NB4 (cell line): ENCODE measurements at places on chromosomes 4 and X.
A peak's percentile ranks its signal among the peaks of the same experiment; 100 is the strongest.

GRCh38 chr4:38805530-38806145 lies 1.0 kb upstream of the TLR1 start:
- peak; percentile 95 for DNase-seq

GRCh38 chrX:136497556-136498052 lies at the start of gene HTATSF1:
TSS of gene HTATSF1 (plus strand) at chrX:136497592. CDS start at chrX:136497685, 93 bp downstream.
- no peak for DNase-seq

- DNase-seq, result no peak
Observed at GRCh38 chr4:1402021-1402515, 4.2 kb downstream of the NKX1-1 start.

GRCh38 chr4:148124512-148124911 lies 317.7 kb downstream of the NR3C2 start:
- no peak for DNase-seq

DNA sequence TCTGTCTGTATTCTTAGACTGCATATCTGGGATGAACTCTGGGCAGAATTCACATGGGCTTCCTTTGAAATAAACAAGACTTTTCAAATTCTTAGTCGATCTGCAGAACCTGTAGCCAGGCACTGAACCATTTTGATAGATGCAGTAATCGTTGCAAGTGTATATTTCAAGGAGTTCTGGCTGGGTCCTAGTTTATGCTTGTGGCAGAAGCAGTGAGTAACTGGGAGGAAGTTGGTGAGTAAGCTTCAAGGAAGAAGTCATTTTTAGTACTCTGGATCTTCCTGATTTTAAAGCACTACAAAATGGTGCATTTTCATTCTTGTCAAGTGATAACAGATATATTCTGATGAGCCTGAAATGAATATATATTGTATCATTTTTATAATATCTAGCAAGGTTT lies 9.5 kb downstream of the HPRT1 start:
- peak; percentile 54 for DNase-seq

DNA sequence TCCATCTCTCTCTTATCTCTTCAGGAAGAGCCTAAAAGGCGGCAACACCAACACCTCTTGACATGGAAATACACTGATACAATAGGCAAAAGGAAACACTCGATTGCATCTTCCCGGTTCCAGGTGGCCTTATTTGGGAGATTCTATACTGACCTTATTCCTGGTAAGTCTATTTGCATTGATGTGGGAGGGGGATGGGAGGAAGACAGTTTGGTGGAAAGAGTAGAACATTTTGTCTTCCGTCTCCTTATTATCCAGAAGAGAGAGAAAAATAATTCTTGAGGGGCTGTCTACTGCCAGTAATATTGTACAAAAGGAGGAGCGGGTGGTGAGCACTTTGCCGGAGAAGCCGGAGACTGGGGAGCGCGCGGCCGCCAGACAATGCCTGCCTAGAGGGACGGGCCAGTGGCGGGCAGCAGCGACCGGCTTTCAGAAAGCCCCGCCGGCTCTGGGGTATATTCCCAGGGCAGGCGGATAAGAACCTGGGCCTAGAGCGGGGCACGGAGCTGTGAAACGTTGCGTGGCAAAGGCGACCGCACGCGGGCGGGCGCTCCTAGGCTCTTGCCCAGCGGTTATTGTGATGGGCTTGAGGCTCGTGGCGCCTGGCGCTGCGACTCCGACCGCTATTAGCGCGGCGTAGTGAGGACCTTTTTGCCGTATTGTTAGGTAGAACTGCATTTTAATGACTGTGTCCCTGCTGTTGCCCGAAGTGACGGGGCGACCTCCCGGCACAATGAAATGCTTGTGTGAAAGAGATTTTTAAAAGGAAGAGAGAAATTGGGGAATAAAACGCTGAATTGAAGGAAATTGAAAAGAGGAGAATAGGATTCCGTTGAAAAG lies 518 bp downstream of the PRDM8 start:
- no peak for DNase-seq

DNA sequence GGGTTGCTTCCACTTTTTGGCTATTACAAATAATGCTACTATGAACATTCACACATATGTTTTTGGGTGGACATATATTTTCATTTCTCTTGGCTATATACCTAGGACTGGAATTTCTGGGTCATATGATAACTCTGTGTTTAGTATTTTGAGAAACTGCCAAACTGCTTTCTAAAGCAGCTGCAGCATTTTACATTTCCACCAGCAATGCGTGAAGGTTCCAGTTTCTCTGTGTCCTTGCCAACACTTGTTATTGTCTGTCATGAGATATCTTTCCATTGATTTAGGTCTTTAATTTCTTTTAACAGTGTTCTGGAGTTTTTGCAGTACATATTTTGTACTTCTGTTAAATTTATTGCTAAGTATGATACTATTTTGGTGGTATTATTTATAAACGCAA lies 48.3 kb downstream of the CLCN5 start:
- no peak for DNase-seq

DNA sequence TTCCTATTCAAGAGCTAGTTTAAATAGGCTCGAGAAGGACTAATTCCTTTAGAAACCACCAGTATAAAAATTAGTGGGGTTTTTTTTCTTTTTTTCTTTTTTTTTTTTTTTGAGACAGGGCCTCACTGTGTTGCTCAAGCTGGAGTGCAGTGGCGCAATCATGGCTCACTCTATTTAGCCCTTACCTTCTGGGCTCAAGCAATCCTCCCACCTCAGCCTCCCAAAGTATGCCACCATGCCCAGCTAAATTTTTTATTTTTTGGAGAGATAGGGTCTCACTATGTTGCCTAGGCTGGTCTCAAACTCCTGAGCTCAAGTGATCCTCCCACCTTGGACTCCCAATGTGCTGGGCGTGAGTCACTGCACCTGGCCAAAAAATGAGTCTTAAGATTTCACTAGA lies 52.8 kb downstream of the APOO start:
- DNase-seq, result peak; percentile 78

GRCh38 chrX:153857348-153857903 lies 27.1 kb upstream of the PDZD4 start:
- DNase-seq, result peak; percentile 22

GRCh38 chr4:148795156-148795864 lies 353.1 kb upstream of the NR3C2 start:
- no peak for DNase-seq

GRCh38 chr4:38600575-38600974 lies 63.4 kb upstream of the KLF3 start:
- peak; percentile 45 for DNase-seq

GRCh38 chr4:52408032-52408431 lies 251.1 kb downstream of the USP46 start:
- DNase-seq, result no peak

GRCh38 chrX:56366901-56367300 lies 134.7 kb downstream of the KLF8 start:
- DNase-seq, result no peak
